ENCODE measurements at places on chromosomes 11 and 22.

DNA sequence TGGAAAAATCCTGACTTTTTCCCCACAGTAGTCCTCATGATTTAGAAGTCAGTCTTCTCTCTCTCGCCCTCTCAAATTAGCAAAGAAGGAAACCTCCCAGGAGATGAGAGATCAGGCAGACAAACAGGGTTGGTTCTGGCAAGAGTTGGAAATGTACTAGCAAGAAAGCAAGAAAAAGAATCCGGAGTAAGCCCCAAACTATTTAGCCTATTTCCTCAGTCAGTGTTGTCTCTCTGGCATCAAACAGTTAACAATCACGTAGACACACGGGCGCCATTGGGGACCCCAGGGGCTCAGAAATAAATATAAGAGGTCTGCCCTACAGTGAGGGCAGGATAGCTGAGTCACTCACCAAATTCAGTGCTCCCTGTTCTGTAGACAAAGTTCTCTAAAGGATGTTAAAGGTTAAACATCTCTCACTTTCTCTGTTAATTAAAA lies 4.7 kb downstream of the C11orf52 start:
- DNase-seq: no peak

GRCh38 chr22:20205464-20205963 lies 54.7 kb upstream of the CCDC188 start:
- DNase-seq: no peak

DNA sequence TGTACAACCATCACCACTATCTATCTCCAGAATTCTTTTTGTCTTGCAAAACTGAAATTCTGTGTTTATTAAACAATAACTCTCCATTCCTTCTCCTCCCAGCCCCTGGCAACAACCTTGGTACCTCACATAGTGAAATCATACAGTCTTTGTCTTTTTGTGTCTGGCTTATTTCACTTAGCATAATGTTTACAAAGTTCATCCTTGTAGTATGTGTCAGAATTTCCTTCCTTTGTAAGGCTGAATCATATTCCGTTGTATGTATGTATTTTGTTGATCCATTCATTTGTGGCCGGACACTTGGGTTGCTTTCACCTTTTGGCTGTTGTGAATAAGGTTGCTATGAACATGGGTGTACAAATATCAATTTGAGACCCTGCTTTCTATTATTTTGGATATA lies 243.7 kb upstream of the TBCEL start:
- no peak for DNase-seq

DNA sequence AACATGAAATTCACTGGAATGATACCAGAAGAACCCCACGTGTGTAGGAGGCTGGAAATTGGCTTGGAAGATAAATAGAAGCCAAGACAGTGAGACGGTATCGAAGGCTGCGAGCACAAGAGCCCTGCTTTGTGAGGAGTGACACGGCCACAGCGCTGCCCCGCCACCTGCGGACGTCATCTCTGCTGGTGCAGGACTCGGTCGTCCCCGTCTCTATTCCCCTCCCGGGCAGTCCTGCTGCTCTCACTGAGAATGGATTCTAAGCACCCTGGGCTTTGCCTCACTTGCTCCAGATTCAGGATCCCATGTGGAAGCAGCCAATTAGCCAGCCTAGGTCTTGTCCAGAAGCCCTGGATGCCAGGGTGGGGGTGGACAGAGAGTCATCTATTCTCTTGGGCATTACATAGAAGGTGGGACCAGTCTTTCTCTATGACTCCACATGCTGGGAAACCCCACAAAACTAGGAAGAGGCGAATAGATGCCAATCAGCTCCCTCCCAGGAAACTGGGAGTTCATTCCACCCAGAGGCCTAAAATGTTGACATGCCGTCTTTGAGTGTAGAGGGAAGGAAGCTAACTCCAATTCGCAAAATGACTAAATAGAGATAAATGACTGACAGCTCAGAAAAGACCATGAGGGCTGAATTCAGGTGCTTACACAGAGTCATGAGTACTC lies 25.1 kb downstream of the APOL3 start:
- no peak for DNase-seq

GRCh38 chr11:110339456-110340250 lies 43.2 kb upstream of the RDX start:
- no peak for DNase-seq

DNA sequence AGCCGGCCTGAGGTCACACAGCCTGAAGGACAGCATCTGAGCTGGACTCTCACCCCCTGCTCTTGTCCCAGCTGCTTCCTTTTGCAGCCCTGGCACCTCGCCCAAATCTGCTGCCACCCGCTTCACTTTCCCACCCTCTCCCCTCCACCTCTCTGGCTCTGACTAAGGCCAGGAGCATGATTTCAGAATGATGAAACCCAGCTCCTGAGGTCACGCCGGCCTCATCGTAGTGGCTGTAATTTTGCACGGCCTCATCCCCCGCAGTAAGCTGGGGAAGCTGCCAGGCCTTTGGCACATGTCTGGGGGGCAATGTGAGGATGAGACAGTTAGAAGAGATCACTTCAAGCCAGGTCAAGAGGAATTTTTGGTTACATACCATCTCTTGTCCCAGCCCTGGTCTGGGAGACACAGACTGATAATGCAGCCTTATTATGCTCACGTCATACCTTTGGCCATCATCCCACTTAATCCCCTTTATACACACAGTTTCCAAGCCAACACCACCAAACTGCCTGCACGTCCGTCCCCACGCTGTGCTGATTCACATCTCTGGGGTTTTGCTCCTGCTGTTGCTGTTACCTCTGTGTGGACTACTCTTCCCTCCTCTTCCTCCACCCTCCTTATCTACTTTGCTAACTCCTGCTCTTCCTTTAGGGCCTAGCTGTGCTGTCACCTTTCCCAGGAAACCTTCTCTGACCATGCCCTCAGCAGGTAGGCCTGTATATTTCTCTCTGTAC lies 58.1 kb downstream of the CHRDL2 start:
- DNase-seq: peak; percentile 99

Data from skeletal muscle cell (primary cell).